ENCODE measurements at places on chromosomes 12 and 14. TPM values are rescaled to one million over a fixed set of nuclear protein-coding genes. Genes with fewer than 3 reads are reported as not detected.
A peak's percentile ranks its signal among the peaks of the same experiment; 100 is the strongest.

The ITGB7 gene
- polyA plus RNA-seq, result 1.6 TPM

The CLEC1B gene
- 0.02 TPM for polyA plus RNA-seq

- no peaks in the 10 kb centered on the region for H3K36me3 ChIP-seq
- no peaks in the 10 kb centered on the region for H3K4me1 ChIP-seq
- no peaks in the 10 kb centered on the region for H3K27me3 ChIP-seq
- no peak overlapping the region for H3K4me3 ChIP-seq
Observed at GRCh38 chr12:87444039-87444438, 585.2 kb downstream of the C12orf50 start.

The TTC5 gene
- polyA plus RNA-seq, result 3.7 TPM

DNA sequence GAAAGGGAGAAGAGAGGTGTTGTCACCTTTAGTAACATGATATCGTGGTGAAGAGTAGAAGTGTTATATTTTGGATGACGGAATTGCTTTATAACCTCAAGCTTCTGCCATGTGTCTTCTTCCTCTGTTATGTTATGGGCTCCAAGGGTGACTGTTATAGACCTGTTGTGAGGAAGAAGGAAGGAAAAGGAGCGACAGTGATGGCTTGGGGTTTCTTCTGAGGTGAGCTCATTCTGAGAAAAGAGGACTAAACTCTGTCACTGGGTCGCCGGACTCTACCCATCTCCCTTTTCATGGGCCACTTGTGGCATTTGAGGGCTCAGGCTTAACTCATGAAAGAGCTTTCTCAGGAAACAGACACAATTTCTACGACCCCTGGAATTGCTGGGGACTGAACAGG lies 1.6 kb downstream of the CMA1 start:
- no peaks in the 10 kb centered on the region for H3K36me3 ChIP-seq
- H3K4me3 ChIP-seq, result no peak overlapping the region
- no peaks in the 10 kb centered on the region for H3K4me1 ChIP-seq
- DNase-seq, result no peak

GRCh38 chr12:25072906-25073650 lies 121.9 kb downstream of the DNAI7 start:
- DNase-seq, result no peak
- H3K4me1 ChIP-seq, result peaks cover 9% of the 10 kb centered on the region
- no peak overlapping the region for H3K4me3 ChIP-seq
- no peak overlapping the region for H3K27ac ChIP-seq
- H3K27me3 ChIP-seq, result no peaks in the 10 kb centered on the region
- H3K36me3 ChIP-seq, result no peaks in the 10 kb centered on the region

The PRKD1 gene
- polyA plus RNA-seq, result 3.1 TPM

DNA sequence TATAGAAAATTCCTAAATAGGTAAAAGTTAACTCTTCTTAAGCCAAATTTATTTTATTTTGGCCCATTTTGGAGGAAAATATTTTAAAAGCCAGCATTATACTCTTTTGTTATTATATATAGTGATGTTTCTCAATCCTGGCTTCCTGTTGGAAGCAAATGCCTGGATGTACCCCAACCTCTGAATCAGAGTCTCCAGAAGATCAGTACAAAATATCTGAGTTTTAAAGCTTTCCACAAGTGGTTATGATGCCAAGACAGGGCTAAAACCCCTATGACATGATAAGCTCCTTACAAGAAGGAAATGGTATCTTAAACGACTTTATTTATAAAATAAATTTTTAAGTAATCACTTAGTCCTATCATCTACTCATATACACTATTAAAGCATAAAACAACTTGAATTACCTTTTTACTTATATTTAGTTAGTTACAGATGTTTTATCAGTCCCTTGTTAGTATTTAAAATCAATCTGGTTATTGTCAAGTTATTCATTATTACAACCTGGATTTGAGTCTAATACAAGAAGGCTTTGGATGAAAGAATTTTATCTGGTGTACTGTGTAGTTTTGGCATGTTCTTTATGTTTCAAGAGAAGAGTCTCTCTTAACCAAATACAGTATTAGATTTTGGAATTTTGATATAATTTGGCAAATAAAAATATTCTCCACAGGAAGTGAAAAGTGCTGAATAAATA lies 238.1 kb downstream of the SLC2A13 start:
- H3K36me3 ChIP-seq, result no peaks in the 10 kb centered on the region
- peaks cover 1% of the 10 kb centered on the region for H3K4me1 ChIP-seq
- H3K27me3 ChIP-seq, result no peaks in the 10 kb centered on the region
- no peak for DNase-seq
- H3K4me3 ChIP-seq, result no peak overlapping the region
- no peak overlapping the region for H3K27ac ChIP-seq

DNA sequence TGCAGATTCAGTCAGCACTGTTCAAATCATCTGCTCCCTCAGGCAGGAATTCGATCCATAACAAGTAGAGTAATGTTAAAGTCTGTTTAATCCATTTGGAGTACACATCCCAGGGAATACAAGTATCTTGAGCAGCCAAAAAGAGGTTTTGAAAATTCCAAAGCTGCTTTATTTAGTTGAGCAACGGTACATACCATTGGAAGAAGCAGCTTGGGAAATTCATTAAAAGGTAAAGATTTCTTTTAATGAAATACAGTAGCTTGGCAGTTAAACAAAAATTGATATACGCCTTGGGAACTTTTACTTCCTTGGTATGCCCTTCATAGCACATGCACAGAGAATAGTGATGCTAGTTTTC lies 153.8 kb downstream of the LRIG3 start:
- no peak overlapping the region for H3K4me3 ChIP-seq
- DNase-seq, result no peak
- no peaks in the 10 kb centered on the region for H3K27me3 ChIP-seq
- H3K27ac ChIP-seq, result peak overlapping the region; percentile 84
- no peaks in the 10 kb centered on the region for H3K36me3 ChIP-seq

The MSRB3 gene
- polyA plus RNA-seq, result 3.9 TPM

The VRTN gene
- 0.05 TPM for polyA plus RNA-seq

- H3K4me3 ChIP-seq, result no peak overlapping the region
- H3K27ac ChIP-seq, result no peak overlapping the region
- no peaks in the 10 kb centered on the region for H3K27me3 ChIP-seq
- no peak for DNase-seq
- H3K36me3 ChIP-seq, result no peaks in the 10 kb centered on the region
- no peaks in the 10 kb centered on the region for H3K4me1 ChIP-seq
Observed at GRCh38 chr12:66804563-66804974, 125.7 kb upstream of the GRIP1 start.

DNA sequence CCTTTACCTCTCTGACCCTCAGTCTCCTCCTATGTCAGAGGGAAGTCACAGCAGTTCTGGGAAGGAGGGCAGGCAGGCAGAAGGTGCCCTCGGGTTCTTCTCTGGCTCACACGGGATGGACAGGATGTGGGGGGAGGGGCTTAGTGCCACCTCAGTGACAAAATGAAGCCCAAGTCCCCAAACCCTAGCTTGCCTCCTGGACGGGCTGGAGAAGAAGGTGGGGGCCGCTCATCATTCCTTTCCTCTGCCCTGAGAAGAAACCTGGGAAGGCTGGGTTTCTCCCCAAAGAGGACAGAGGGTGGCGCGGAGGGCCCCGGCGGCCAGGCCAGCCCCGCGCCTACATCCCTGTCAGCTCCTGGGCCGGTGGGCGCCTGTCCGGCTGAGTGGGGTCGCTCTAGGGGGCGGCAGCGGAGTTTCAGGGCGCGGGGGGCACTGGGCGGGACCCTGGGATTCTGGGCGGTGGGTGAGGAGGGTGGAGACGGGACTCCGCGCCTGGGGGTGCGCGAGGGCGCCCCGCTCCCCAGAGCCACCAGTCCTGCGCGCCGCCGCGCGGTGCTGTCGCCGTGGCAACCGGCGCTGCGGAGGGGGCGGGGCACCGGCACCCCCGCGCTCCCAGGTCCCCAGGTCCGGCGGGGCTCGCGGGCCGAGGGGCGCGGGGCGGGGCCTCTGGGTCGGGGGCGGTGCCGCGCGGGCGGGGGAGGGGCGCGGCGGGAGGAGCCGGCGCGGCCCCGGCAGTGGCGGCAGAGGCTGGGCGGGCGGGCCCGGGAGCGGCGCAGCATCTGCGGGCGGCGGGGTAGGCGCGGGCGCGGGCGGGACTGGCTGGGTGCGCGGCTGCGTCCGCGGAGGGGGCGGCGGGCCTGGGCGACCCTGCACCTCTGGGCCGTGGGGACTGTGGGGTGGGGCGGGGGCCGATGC lies at the start of gene TMEM121:
TMEM121 (plus strand) TSS at position 723 of the 915 bp plus-strand sequence. CDS start 2,252 bp downstream, outside the sequence.
- H3K36me3 ChIP-seq, result no peaks in the 10 kb centered on the region
- no peak for DNase-seq
- no peaks in the 10 kb centered on the region for H3K27me3 ChIP-seq
- no peaks in the 10 kb centered on the region for H3K4me1 ChIP-seq
- peak within 1 kb of the TSS; percentile 44 for H3K4me3 ChIP-seq

- H3K27ac ChIP-seq, result no peak overlapping the region
- H3K4me3 ChIP-seq, result no peak overlapping the region
- DNase-seq, result no peak
- H3K4me1 ChIP-seq, result peaks cover 18% of the 10 kb centered on the region
Observed at GRCh38 chr12:113420996-113421595, 1.1 kb upstream of the SDSL start.

The AKAP6 gene
- polyA plus RNA-seq, result 0.34 TPM

Measured in pancreas (tissue), 10 donors.